Occipital lobe (tissue), 3 donors: ENCODE measurements at places on chromosomes 7 and 10. TPM values are rescaled to one million over a fixed set of nuclear protein-coding genes. Genes with fewer than 3 reads are reported as not detected.

IKZF1 gene
- total RNA-seq, result 2.3 TPM

THSD7A gene
- 41.0 TPM for total RNA-seq

NACAD gene
- 5.5 TPM for total RNA-seq

TMEM254 gene
- total RNA-seq, result 8.6 TPM

ARMC3 gene
- 5.1 TPM for total RNA-seq

DRGX gene
- total RNA-seq, result not detected

STYXL1 gene
- total RNA-seq, result 18.4 TPM

LAMB4 gene
- total RNA-seq, result 0.47 TPM

MSS51 gene
- total RNA-seq, result 3.7 TPM

RNF133 gene
- total RNA-seq, result 0.47 TPM

PSD gene
- total RNA-seq, result 101 TPM

IL2RA gene
- total RNA-seq, result not detected

CFAP69 gene
- total RNA-seq, result 6.2 TPM

IL6 gene
- not detected for total RNA-seq

ASIC3 gene
- total RNA-seq, result 0.62 TPM

FEZF1 gene
- not detected for total RNA-seq

ADAM8 gene
- 1.7 TPM for total RNA-seq

GARIN1A gene
- 1.7 TPM for total RNA-seq

CTAGE8 gene
- not detected for total RNA-seq

KCND2 gene
- 51.5 TPM for total RNA-seq

COBL gene
- 6.4 TPM for total RNA-seq

PARG gene
- 127 TPM for total RNA-seq

FGF8 gene
- not detected for total RNA-seq

MOGAT3 gene
- not detected for total RNA-seq

ATOH7 gene
- 1.4 TPM for total RNA-seq

PTPN20 gene
- 14.2 TPM for total RNA-seq

ERVW-1 gene
- not detected for total RNA-seq

TNS3 gene
- total RNA-seq, result 7.5 TPM

DUSP5 gene
- total RNA-seq, result 4.7 TPM

SPDYE11 gene
- not detected for total RNA-seq

LIPK gene
- not detected for total RNA-seq

CALN1 gene
- total RNA-seq, result 45.5 TPM

ZNF282 gene
- total RNA-seq, result 25.7 TPM

CALML3 gene
- total RNA-seq, result not detected

LRRTM3 gene
- 30.7 TPM for total RNA-seq

KIN gene
- total RNA-seq, result 9.2 TPM

PITRM1 gene
- total RNA-seq, result 38.8 TPM

PRSS37 gene
- not detected for total RNA-seq

LRRC4 gene
- total RNA-seq, result 18.4 TPM

OR2A5 gene
- total RNA-seq, result not detected

NUTM2A gene
- 1.2 TPM for total RNA-seq

LIPJ gene
- total RNA-seq, result 3.4 TPM

GIMAP1 gene
- total RNA-seq, result 0.94 TPM

CCDC172 gene
- not detected for total RNA-seq
